ENCODE measurements at places on chromosomes 1 and 21.

- DNase-seq: no peak
Observed at GRCh38 chr21:44414291-44415072, 40.8 kb upstream of the LRRC3 start.

GRCh38 chr1:180510882-180511281 is 8.5 kb upstream of the ACBD6 start:
- DNase-seq: no peak

- DNase-seq: no peak
Observed at GRCh38 chr1:41523071-41523470, 38.6 kb upstream of the EDN2 start.

GRCh38 chr1:35856964-35857363 is 26.0 kb upstream of the AGO1 start:
- DNase-seq: no peak

GRCh38 chr1:5649795-5650194 is 342.4 kb downstream of the NPHP4 start:
- no peak for DNase-seq

- no peak for DNase-seq
Observed at GRCh38 chr1:35762141-35762540, 7.6 kb downstream of the CLSPN start.

- DNase-seq: no peak
Observed at GRCh38 chr21:16250273-16250672, 520.5 kb downstream of the USP25 start.

GRCh38 chr1:29249951-29250581 is 13.7 kb downstream of the PTPRU start:
- no peak for DNase-seq

GRCh38 chr1:243323491-243323890 is 67.7 kb downstream of the SDCCAG8 start:
- DNase-seq: no peak

DNA sequence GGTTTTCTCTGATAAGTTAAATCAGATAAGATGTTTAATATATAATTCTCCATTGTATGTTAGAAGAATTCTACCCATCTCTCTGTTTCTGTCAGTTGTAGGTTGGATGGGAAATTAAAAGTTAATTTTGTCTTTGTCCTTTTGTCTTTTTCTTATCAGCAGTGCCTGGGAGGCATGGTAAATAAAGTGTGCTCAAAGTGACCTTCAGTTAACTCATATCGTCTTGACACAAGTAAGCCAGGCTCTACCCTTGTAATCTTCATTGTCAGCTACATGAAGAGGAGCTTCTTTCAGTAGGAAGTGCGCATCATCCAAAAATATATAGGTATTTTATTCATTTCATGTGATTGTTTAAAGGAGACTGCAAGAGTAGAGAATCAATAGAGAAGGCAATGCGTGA is 138.9 kb upstream of the NRIP1 start:
- no peak for DNase-seq

DNA sequence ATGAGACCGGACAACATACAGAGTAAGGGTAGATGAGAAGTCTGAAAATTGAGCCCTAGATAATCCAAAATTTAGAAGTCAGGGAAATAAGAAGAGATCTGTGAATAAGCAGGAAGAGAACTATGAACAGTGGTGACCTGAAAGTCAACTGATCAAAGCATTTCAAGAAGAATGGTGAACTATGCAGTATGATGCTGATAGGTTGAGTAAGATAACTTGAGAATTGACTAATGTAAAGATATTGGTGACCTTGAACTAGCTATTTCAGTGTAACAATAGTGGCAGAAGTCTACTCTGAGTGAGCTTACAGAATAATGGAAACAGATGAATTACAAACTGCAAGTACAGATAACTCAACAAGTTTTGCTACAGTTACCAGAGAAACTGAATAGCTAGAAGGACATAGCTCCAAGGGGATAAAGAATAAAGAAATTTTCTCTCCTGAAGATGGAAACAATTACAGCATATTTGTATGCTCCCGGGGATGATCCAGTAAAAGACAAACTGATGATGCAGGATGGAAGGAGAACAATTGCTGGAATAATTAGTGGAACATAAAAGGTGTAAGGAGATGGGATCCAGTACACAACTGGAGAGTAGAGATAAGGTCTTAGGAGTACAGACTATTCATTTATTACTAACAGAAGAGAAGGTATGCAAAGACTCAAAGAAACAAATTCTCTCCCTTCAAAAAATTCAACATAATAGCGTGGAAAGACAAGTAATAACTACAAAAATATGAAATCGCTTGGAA is 10.9 kb downstream of the NRDC start:
- DNase-seq: no peak

- no peak for DNase-seq
Observed at GRCh38 chr1:75733661-75734060, 9.2 kb downstream of the ACADM start.

DNA sequence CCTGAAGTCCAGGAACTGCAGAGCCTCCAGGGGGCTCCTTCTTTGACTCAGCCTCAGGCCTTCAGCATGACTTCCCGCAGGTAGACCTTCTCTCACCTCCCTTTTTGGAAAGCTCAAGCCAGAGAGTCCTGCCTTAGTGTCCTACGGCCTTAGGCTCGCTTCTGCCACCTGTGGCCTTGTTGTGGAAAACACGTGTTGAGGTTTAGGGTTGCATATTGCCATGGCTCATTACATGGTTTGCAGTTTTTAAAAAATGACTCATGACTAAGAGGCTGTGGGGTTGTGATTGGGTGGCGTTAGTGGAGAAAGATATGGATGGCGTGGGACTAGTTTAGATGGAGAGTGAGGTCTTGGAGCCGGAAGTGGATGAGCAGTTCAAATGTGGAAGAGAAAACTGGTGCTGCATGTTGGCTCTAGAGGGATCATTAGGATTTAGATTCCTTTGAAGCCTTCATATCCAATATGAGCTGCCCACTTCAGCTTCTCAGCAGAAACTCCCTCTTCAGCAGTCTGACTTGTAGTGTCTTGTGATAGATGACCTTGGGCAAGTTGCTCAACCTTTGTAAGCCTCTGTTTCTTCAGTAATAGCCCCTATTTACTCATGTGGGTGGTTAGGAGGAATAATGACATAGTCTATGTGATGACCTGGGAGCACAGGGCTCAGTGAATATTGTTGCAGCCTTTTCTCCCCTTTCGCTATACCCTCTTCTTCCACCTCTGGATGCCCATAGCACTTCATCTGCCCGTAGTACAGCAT is 6.5 kb upstream of the FGGY start:
- DNase-seq: no peak

DNA sequence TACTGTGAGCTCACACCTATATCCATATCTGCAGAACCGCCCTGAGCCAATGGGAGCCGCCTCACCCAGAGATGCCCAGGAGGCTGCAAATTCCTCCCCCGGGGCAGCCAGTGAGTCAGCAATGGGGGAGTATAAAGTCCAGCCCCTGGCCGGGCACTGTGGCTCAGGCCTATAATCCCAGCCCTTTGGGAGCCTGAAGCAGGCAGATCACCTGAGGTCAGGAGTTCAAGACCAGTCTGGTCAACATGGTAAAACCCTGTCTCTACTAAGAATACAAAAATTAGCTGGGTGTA is 5.0 kb upstream of the CLCNKB start:
- DNase-seq: no peak

DNA sequence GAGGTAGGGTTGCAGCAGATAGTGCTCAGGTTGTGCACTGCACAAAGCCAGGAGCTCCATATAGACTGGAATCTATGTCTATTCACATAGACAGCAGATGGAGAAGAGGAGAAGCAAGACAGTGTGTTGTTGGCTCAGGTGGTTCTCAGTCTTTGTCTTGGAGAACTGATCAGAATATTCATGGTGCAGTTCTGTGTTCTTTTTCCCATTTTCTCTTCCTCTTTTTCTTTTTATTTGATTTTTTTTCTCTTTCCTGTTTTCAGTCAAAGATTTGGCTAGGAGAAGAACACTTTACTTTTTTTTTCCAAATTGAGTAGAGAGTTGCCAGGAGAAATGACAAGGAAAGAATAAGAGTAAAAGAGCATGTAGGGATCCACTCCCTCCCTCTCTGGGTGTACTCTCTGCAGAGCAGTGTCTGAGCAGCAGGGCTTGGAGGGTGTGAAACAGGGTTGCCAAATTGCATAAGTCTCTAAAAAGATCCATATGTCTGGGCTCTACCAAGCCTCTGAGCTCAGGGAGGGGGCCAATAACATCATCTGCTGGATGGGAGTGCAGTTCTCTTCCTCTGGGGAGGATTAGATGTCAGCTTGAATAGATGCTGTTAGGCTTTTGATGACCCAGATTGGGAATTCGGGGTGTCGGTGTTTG is 8.7 kb upstream of the CD34 start:
- DNase-seq: no peak

- DNase-seq: no peak
Observed at GRCh38 chr21:20728691-20729090, 269.5 kb upstream of the NCAM2 start.

DNA sequence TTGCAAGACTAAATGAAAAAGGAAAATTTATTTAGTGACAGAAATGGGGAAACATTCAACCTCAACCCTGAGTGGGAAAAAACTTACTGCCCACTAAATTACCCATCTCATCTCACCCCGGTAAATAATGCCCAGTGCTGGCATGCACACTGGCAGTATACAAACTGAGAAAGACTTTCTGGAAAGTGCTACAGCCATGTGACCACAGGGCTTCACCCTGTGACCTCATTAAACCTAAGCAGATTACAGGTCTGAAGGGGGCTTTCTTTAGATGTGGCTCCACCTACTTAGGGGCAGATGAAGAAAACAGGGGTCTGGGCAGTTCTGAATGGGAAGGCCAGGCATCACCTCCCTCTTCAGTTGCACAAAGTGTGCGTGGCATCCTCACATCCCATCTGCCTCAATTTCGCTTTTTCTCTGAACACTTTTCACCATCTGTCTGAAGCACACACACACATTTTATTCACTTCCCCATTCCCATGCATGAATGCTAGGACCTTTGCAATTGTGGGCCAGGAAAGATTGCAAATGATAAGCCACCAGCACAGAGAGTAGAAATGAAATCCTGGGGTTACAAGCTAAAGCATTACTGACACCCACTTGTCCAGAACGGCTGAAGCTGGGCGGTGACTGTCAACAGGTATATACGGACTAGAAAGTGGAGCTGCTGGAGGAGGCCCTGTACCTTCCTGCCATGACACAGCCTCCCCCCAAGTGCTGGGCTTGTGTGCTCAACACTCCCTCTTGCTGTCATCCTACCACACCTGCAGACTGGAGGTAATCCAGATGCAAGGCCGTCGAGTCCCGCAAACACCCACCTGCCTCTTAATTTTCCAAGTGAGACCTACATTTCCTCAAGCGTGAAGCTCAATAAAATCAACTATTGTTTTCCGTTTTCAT is 2.7 kb downstream of the NADK start:
- DNase-seq: no peak

DNA sequence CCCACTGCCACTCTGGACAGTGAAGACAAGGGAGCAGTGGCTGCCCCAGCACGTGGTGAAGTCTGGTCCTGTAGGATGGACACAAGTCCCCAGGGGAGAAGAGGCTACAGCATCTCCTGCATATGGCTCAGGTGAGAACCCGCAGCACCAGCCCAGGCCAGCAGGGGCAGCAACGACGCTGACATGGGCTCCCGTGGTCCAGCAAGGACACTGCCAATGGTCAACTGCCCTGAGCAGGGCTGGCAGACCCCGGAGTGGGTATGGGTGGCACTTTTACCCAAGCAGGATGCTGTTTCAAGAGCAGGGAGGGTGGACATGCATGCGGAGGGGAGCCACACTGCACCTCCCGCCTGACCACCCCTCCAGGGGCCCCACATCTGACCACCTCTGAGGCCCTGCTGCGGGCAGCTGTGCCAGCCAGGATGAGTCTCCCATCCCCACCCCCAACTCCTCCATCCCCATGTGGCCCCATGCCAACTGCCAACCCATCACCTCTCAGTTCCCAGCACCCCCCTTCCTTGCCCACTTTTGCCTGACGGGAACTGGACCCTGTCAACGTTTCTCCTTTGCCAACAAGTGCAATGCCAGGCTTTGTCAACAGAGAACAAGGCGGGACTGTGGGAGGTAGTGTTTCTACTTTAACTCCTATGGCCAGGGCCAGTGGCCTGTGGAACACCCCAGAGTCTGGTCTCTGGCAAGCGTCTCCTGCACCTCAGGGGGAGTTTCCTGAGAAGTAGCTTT is 8.6 kb downstream of the MORN1 start:
- DNase-seq: no peak

- DNase-seq: no peak
Observed at GRCh38 chr1:182781841-182782586, 7.6 kb upstream of the NPL start.

- no peak for DNase-seq
Observed at GRCh38 chr1:224266105-224266914, 63.7 kb downstream of the NVL start.

GRCh38 chr1:243944429-243945160 is 94.6 kb upstream of the AKT3 start:
- no peak for DNase-seq

- DNase-seq: no peak
Observed at GRCh38 chr1:11284784-11285183, 11.8 kb downstream of the UBIAD1 start.

DNA sequence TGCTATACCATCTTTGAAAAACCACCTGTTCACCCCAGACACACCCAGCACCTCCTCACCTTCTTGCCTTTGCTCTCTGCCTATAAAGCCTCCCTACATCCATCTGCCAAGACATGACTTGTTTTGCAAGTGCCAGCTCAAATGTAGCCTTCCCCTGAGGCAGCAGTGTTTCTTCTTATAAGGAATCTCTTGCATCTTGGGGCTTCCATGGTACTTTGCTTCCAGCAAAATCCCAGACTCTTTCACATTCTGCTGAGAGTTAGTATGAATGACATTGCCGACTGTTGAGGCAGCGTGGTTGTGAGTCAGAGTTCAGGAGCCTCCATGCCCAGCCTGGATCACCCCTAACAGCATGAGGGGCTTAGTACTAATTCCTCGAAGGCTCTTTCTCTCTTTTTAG is 217.4 kb upstream of the RUNX1 start:
- DNase-seq: no peak

DNA sequence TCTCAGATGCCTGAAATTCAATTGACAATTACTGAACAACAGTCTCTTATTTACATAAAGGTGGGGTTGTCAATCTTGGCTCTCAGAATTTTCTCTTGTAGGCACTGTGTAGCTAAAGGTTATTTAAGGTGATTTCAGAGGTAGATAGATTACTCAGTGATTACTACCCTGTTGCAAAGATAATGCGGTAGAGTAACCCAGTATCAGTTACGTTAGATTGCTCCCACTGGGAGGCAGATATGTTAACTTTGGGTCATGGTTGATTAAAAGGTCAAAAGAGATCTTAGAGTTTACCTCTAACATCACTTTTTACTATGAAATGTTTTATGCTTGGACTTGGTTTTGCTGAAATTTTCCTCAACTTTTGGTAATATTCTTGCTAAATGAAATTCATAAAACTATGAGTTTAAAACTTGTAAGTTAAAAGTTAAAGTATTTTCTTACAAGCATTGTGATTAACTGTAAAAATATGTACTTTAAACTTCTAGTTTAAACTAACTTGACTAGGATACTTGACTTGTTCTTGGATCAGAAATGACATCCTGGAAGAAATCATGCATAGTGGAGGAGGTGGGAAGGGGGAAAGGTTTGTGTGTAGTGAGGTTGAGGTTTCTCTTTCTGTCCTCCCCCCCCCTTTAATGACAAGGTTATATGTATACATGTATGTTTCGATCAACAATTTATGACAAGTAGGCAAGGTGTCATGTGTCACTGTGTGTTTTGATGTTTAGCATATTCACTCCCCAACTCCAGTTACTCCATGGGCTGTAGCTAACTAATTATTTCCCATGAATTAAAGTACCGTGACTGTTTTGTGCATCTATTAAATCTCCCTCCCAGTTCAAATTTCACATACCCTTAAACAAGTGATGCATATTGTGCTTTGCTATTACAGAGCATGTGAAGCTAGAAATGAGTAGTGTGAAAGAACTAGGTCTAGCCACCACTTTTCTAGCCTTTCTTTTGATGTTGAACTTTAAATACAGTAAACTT is 2.9 kb downstream of the LAMC1 start:
- no peak for DNase-seq

- no peak for DNase-seq
Observed at GRCh38 chr21:27513825-27514224, 546.9 kb upstream of the ADAMTS5 start.

All from T1000 (cell line).